ENCODE measurements at places on chromosomes 3 and 15.

- no peak overlapping the region for H3K27ac ChIP-seq
- H3K4me1 ChIP-seq = no peaks in the 10 kb centered on the region
- no peak overlapping the region for H3K4me3 ChIP-seq
- no peaks in the 10 kb centered on the region for H3K36me3 ChIP-seq
Observed at GRCh38 chr3:130480736-130481135, 36.2 kb upstream of the COL6A6 start.

GRCh38 chr3:141402476-141403171, 34.3 kb downstream of the ZBTB38 start:
- DNase-seq = no peak
- peak overlapping the region; percentile 92 for H3K4me3 ChIP-seq
- H3K27ac ChIP-seq = peak overlapping the region; percentile 96
- peaks cover 49% of the 10 kb centered on the region for H3K4me1 ChIP-seq
- H3K27me3 ChIP-seq = no peaks in the 10 kb centered on the region

GRCh38 chr3:149466192-149466591, 8.3 kb upstream of the TM4SF4 start:
- H3K4me3 ChIP-seq = no peak overlapping the region
- H3K27ac ChIP-seq = no peak overlapping the region
- no peaks in the 10 kb centered on the region for H3K27me3 ChIP-seq
- DNase-seq = no peak

GRCh38 chr15:60795889-60796288, 316.9 kb upstream of the ICE2 start:
- no peak overlapping the region for H3K4me3 ChIP-seq
- peaks cover 5% of the 10 kb centered on the region for H3K27me3 ChIP-seq
- H3K36me3 ChIP-seq = no peaks in the 10 kb centered on the region

DNA sequence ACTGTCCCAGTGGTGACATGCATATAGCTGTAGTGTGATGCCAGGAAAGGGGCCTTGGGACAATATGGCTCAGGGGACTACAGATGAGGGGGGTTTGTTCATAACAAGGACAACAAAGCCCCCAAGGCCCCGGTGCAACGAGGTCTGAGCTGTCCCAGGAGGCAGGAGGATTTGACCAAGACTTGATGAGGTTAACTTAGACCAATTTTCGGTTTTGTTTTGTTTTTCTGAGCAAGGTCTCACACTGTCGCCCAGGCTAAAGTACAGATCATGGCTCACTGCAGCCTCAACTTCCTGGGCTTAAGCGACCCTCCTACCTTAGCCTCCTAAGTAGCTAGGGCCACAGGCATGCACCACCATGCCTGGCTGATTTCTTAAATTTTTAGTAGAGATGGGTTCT, 23.8 kb downstream of the EFCAB12 start:
- no peak overlapping the region for H3K4me3 ChIP-seq
- no peak overlapping the region for H3K27ac ChIP-seq
- no peaks in the 10 kb centered on the region for H3K4me1 ChIP-seq
- DNase-seq = no peak
- H3K27me3 ChIP-seq = no peaks in the 10 kb centered on the region
- no peaks in the 10 kb centered on the region for H3K36me3 ChIP-seq

DNA sequence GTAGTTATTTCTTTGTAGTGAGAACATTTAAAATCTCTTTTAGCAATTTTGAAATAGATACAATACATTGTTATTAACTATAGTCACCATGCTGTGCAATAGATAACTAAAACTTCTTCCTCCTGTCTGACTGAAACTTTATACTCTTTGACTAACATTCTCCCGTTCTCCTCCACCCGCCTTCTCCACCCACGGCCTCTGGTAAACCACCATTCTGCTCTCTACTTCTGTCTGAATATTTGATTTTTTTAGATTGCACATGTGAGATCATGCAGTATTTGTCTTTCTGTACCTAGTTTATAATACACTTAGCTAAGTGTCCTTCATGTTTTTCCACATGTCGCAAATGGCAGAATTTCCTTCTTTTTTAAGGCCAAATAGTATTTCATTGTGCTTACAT, 72.8 kb upstream of the RBM5 start:
- no peak overlapping the region for H3K4me3 ChIP-seq
- no peak overlapping the region for H3K27ac ChIP-seq
- peaks cover 12% of the 10 kb centered on the region for H3K36me3 ChIP-seq
- no peaks in the 10 kb centered on the region for H3K27me3 ChIP-seq
- no peak for DNase-seq

GRCh38 chr15:62552444-62552843, 387.4 kb upstream of the C2CD4B start:
- H3K27me3 ChIP-seq = no peaks in the 10 kb centered on the region
- H3K27ac ChIP-seq = no peak overlapping the region
- no peak overlapping the region for H3K4me3 ChIP-seq
- DNase-seq = no peak

- no peak overlapping the region for H3K4me3 ChIP-seq
- no peak overlapping the region for H3K27ac ChIP-seq
- no peak for DNase-seq
- no peaks in the 10 kb centered on the region for H3K4me1 ChIP-seq
Observed at GRCh38 chr15:38622304-38622703, 57.7 kb upstream of the RASGRP1 start.

DNA sequence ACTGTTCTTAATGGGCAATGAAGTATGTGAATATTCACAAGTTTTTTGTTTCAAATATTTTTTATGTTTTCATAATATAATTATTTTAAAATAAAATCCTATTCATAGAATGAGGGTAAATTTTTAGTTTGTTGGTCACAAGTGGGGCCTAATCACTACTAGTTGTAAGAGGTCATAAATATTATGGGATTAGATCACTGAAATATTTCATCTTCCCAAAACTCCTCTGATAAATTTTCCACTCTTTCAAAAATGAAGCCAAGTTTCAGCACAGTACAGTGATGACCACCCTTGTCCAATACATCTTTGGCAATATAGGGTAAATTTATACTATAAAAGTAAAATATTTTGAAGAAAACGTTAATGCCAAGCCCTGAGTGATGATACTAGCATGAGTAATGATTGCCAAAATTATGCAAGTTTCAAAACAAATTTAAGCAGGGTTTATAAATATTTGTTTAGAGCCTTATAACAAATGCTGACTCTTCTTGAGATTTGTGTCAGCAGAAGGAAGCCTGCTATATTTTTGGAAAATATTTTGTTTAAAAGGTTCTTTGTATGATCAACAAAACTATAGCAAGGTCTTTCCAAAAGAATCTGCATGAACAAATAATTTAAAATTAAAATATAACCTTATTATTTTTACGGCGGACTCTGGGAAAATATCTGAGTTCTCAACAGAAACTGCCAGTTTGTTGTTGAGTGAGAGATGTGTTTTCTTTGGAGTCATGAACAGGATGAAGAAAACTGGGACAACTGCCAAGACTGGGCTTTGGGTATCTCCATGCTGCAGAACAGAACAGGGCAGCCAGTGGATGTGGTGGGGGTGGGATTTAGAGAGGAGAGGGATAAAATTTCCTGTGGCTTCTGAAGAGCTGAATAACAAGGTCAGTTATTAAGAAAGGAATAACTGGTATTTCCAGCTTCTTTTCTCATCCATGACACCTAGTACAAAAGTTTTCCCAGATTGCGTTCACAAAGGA, 17.9 kb upstream of the TM4SF1 start:
- H3K27me3 ChIP-seq = no peaks in the 10 kb centered on the region
- peak overlapping the region; percentile 16 for H3K27ac ChIP-seq
- H3K36me3 ChIP-seq = no peaks in the 10 kb centered on the region
- H3K4me3 ChIP-seq = no peak overlapping the region
- no peak for DNase-seq
- peaks cover 29% of the 10 kb centered on the region for H3K4me1 ChIP-seq

GRCh38 chr15:83983634-83984458, 251.7 kb upstream of the GOLGA6L4 start:
- H3K27me3 ChIP-seq = no peaks in the 10 kb centered on the region
- no peak for DNase-seq
- H3K4me1 ChIP-seq = peaks cover 4% of the 10 kb centered on the region
- H3K36me3 ChIP-seq = no peaks in the 10 kb centered on the region
- no peak overlapping the region for H3K27ac ChIP-seq
- H3K4me3 ChIP-seq = no peak overlapping the region

GRCh38 chr3:56428667-56429066, 39.6 kb downstream of the ERC2 start:
- no peak overlapping the region for H3K4me3 ChIP-seq
- no peaks in the 10 kb centered on the region for H3K4me1 ChIP-seq
- H3K36me3 ChIP-seq = no peaks in the 10 kb centered on the region

DNA sequence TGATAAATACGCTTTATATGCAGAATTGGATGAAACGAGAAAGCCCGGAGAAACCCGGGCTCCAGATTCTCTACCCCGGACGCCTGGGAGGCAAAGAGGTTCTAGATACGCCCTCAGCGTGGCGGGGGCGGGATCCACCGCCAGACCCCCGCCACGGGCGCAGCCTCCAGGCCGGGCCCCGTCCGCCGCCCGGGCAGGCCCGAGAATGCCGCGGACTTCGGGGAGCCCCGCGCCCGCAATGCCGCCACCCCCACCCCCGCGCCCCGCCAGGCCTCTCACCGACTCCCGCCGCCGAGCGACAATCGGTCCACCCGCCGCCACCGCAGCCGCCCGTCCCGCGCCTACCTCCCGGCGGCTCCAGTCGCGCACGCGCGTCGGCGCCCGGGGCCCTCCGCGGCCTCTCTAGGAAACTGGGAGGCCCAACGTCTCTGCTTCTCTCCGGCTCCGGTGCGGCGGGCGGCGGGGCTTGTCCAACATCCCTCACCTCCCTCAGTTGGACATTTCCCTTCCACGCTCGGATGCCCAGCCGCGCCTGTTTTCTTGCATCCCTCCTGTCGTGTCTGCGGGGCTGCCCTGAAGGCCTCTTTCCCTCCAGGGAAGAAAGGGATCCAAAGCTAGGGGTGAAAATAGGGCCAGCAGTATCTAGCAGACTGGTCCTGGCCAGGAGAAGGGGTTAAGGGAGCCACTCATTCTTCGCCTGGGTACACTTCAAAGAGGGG, at the start of gene ZNF445:
Gene ZNF445 (minus strand): TSS at position 359 of the 719 bp plus-strand sequence. CDS start 22,121 bp downstream, outside the sequence.
- DNase-seq = peak; percentile 76
- H3K4me3 ChIP-seq = peak within 1 kb of the TSS; percentile 65
- no peaks in the 10 kb centered on the region for H3K27me3 ChIP-seq
- no peaks in the 10 kb centered on the region for H3K36me3 ChIP-seq

- H3K36me3 ChIP-seq = peaks cover 83% of the 10 kb centered on the region
- H3K4me3 ChIP-seq = no peak overlapping the region
- H3K27ac ChIP-seq = no peak overlapping the region
- no peak for DNase-seq
Observed at GRCh38 chr3:170128977-170129431, 52.5 kb downstream of the PHC3 start.

DNA sequence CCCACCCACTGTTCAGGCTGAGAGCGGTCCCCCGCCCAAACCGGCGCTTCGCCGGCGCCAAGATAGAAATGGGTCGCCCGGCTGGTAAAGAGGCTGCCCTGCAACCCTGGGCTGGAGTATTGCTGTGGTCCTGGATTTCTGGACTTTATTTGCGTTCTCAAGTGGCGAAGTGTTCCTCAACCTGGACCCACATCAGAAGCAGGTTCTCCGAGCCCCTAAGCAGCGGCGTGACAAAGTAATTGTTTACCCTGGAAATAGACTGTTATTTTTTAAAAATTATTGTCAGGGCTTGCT, 481 bp upstream of the DYNC1LI1 start:
- H3K4me3 ChIP-seq = peak overlapping the region; percentile 76
- H3K36me3 ChIP-seq = peaks cover 16% of the 10 kb centered on the region
- H3K27ac ChIP-seq = peak overlapping the region; percentile 81

GRCh38 chr15:96593735-96594134, 263.2 kb downstream of the NR2F2 start:
- no peak for DNase-seq
- H3K4me1 ChIP-seq = no peaks in the 10 kb centered on the region
- H3K27ac ChIP-seq = no peak overlapping the region
- H3K36me3 ChIP-seq = no peaks in the 10 kb centered on the region
- H3K27me3 ChIP-seq = peaks cover 87% of the 10 kb centered on the region
- H3K4me3 ChIP-seq = no peak overlapping the region

DNA sequence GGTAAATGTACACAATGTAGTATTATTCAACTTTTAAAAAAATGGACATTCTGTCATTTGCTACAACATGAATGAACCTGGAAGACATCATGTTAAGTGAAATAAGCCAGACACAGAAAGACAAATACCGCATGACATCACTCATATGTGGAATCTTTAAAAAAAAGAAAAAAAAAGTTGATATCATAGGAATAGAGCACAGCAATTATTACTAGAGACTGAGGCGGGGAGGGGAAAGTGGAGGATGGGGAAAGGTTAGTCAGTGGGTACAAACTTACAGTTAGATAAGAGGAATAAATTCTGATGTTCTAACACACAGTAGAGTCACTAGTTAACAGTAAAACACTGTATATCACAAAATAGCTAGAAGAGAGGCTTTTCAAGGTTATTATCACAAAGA, 22.2 kb downstream of the RYK start:
- H3K27ac ChIP-seq = no peak overlapping the region
- no peaks in the 10 kb centered on the region for H3K36me3 ChIP-seq
- no peaks in the 10 kb centered on the region for H3K27me3 ChIP-seq
- peaks cover 17% of the 10 kb centered on the region for H3K4me1 ChIP-seq
- H3K4me3 ChIP-seq = no peak overlapping the region
- no peak for DNase-seq

DNA sequence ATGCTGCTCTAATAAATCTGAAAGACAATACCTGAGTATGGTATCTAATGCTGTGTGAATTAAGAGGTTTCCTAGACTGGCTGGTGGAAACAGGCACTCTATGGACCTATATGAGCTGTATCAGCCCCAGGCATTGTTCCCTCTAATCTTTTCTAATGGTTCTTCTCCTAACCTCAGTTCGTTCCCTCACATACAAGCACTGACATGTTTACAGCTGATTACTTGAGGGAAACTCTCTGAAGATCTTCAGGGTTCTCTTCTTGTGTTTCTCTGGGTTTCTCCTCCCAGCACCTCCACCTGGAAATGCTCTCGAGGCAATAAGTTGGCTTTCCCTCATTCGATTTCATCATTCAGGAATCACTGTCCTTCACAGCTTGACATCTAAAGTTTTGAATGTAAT, 52.9 kb downstream of the KLF15 start:
- H3K4me3 ChIP-seq = no peak overlapping the region
- DNase-seq = no peak
- H3K27me3 ChIP-seq = no peaks in the 10 kb centered on the region
- peaks cover 15% of the 10 kb centered on the region for H3K4me1 ChIP-seq
- peak overlapping the region; percentile 40 for H3K27ac ChIP-seq

- H3K27ac ChIP-seq = no peak overlapping the region
- H3K4me1 ChIP-seq = no peaks in the 10 kb centered on the region
- no peaks in the 10 kb centered on the region for H3K27me3 ChIP-seq
- no peaks in the 10 kb centered on the region for H3K36me3 ChIP-seq
Observed at GRCh38 chr3:21942328-21942727, 191.3 kb upstream of the ZNF385D start.

DNA sequence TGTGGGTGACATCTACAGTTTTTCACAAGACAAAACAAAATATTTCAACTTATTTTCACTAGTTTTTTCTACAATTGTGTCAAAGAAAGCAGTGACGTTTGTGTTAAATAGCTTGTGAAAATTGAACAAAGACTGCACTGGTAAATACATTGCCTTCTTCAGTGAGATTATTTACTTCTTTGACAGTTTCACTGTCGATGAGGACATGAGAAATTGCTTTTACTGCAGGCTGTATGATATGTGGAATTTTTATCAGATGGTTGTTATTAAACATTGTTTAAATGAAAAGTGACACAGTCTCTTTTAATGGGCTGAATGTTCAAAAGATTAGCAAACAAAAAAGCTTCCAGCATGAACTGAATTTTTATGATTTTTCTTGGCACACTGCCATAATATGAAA, 773.9 kb upstream of the CADM2 start:
- H3K27ac ChIP-seq = no peak overlapping the region
- no peaks in the 10 kb centered on the region for H3K27me3 ChIP-seq
- H3K4me1 ChIP-seq = no peaks in the 10 kb centered on the region
- no peak for DNase-seq
- no peaks in the 10 kb centered on the region for H3K36me3 ChIP-seq
- no peak overlapping the region for H3K4me3 ChIP-seq
